ENCODE measurements at places on chromosomes 6 and 20.

GRCh38 chr6:150068151-150068550 lies 770 bp downstream of the ULBP3 start:
- no peak for DNase-seq

DNA sequence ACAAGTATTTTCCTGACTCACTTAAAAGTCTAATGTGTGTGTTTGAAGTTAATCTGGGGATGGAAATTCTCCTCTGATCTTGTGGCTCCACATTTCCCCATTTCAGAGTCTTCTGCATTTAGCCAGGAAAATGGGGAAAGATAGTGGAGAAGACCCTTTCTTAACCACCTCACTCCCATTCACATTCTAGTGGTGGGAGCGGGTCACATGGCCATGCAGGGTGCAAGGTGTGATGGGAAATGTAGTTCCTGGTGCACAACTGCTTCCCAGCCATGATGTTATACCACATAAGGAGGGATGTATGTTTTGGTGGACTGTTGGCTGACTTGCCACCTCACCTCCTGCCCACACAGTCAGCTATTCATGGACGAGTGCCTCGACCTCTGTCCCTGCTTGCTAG lies 61.8 kb downstream of the BANF2 start:
- DNase-seq, result no peak

GRCh38 chr20:57580478-57581201 lies 19.7 kb downstream of the PCK1 start:
- no peak for DNase-seq

- no peak for DNase-seq
Measured at GRCh38 chr6:72002415-72002814, 116.1 kb downstream of the RIMS1 start.

- DNase-seq, result no peak
Measured at GRCh38 chr20:39292193-39292736, 330.1 kb downstream of the DHX35 start.

DNA sequence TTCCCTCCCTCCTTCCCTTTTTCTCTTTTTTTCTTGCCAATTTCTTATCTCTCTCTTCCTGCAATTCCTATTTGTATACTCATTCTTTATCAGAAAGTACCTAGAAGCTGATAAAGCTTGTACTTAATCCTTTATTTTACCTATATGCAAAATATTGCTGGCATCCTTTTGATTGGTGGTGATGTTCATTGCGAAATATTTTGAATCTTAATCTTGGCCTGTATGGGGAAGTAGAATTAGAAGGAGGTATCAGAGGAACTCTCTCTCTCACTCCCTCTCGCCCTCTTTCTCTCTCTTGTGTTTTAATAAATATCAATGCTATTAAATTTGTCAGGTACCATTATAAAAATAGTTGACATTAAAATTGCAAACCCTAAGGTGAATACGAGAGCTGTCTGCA lies 52.8 kb downstream of the UST start:
- no peak for DNase-seq

DNA sequence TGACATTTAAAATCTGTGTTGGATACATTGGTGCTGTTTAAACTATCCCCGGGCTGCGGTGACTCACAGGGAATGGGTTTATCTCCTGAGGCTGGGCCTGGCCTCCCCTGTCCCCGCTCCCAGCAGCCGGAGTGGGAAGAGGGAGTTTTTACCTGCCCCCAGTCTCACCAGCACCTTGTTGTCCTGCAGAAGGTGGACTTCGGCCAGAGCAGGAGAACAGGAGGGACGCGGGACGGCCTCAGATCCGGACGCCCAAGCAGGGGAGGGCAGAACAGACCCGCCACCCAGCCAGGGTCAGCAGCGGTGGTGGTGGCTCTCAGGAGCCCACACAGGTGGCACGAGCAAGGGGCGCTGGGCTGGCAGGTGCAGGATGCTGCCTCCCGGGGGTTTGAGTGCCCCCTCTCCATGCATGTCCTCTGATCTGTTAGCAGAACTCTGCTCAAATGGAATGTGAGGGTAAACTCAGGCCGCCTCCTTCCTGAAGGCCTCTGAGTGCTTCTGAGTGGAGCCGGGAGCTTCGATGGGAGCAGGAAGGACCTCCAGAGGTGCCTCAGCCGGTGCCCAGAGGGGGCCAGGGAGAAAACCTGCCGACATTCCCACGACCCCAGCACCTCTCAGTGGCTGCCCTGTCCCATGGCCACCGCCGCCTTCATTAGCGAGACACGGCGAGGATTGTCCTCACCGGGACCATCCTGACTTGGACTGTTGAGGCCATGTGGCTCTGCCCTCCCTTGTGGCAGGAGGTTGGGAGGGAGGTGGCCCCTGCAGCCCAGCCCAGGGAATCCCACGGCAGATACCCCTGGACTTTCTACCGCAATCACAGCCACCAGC lies 43.4 kb upstream of the MRGBP start:
- no peak for DNase-seq

GRCh38 chr20:37285664-37286374 lies 3.6 kb upstream of the MANBAL start:
- DNase-seq, result no peak

GRCh38 chr20:50335105-50335504 lies 144.5 kb downstream of the CEBPB start:
- no peak for DNase-seq

- no peak for DNase-seq
Measured at GRCh38 chr6:96907498-96907897, 9.8 kb upstream of the NDUFAF4 start.

DNA sequence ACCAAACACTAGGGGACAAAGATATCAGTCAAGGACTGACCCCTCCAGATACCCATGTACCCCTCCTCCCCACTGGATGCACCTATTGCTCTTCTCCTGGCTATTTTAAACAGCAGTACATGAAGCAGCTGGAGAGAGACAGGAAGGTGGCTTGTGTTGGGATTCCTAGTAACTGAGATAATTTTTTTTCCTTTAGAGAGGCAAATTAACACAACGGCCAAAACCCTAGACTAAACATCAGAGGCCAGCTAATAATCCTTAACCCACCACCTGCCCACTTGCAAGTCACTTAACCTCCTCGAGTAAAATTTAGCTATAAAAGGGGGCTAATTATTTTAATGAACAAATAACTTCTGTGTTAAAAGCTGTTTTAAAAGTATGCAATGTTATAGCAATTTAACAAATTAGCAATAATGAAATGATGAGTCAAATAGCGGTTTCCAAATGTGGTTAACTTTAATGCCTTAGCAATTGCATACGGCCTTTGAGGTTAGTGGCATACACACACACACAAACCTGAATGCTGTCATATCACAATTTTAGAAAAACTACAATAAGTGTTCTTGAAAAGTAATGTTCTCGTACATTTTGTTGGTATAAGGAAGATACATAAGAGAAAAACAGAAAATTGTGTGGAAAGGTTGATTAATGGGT lies 151.7 kb downstream of the FRK start:
- DNase-seq, result no peak

- peak; percentile 69 for DNase-seq
Measured at GRCh38 chr6:41767112-41767833, 12.4 kb downstream of the FRS3 start.

GRCh38 chr20:38123021-38123587 lies 42.0 kb downstream of the TGM2 start:
- DNase-seq, result peak; percentile 37

- no peak for DNase-seq
Measured at GRCh38 chr20:17498641-17499040, 32.5 kb downstream of the BFSP1 start.

- no peak for DNase-seq
Measured at GRCh38 chr20:62138912-62139311, 4.3 kb downstream of the PSMA7 start.

GRCh38 chr20:24590178-24590982 lies 121.0 kb downstream of the SYNDIG1 start:
- DNase-seq, result peak; percentile 32

GRCh38 chr6:131014080-131014776 lies 48.8 kb downstream of the EPB41L2 start:
- no peak for DNase-seq

GRCh38 chr6:32073613-32074012 lies 35.4 kb downstream of the CYP21A2 start:
- no peak for DNase-seq

DNA sequence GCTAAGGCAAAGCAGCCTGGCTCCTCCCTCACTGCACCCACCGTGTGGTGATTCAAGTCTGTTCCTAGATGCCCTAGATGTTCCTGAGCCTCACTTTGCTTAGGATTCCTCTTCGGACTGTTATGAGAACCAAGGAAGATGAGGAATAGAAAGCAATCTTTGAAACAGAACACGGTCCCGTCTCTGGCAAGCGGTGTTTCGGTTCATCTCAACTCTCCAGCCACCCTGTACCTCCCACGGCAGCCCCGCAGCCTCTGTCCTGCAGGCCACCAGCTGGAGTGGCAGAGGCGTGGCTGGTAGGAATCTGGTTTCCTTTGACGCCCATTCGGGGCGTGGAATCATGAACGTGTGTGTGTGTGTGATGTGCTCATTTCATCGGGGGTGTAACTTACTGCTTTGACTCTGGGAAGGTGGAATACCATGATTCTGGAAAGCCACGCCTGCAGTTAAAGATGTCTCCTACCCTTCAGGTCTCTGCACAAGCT lies 21.3 kb downstream of the PDE10A start:
- no peak for DNase-seq

DNA sequence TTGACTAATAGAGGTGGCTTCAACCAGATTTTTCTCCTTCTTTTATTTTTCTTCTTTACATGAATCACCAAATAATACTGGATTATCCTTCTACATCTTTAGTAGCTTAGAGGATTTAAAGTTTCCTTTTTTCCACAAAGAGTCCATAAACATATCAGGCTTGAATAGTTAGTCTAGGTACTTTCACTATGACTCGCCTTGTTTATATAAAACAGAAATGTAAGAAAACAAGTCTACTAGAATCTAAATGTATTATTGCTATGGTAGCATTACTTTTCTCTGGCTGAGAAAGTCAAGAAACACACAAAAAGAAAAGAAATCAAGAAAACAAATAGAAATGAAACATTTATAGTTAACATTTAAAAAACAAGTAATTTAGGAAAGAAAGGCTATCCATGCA lies 215.2 kb downstream of the PTPRK start:
- DNase-seq, result no peak
